Activated CD8-positive, alpha-beta T cell treated with anti-CD3 and anti-CD28 coated beads for 36 hours (primary cell): ENCODE measurements at places on chromosomes 7 and 10. TPM values are rescaled to one million over a fixed set of nuclear protein-coding genes. Genes with fewer than 3 reads are reported as not detected.

- H3K27me3 ChIP-seq: no peaks in the 10 kb centered on the region
- no peak overlapping the region for H3K4me3 ChIP-seq
- no peak overlapping the region for H3K27ac ChIP-seq
- DNase-seq: no peak
- no peaks in the 10 kb centered on the region for H3K36me3 ChIP-seq
- H3K4me1 ChIP-seq: no peaks in the 10 kb centered on the region
These were observed 93.4 kb downstream of the NSUN6 start for GRCh38 chr10:18557960-18558359.

GRCh38 chr10:121112579-121113384 is 261.6 kb downstream of the WDR11 start:
- H3K27ac ChIP-seq: no peak overlapping the region
- DNase-seq: no peak
- no peak overlapping the region for H3K4me3 ChIP-seq
- no peaks in the 10 kb centered on the region for H3K36me3 ChIP-seq
- H3K4me1 ChIP-seq: no peaks in the 10 kb centered on the region

GRCh38 chr10:27481486-27481885 is 22.6 kb upstream of the RAB18 start:
- no peak overlapping the region for H3K27ac ChIP-seq
- H3K4me1 ChIP-seq: no peaks in the 10 kb centered on the region
- H3K4me3 ChIP-seq: no peak overlapping the region
- H3K27me3 ChIP-seq: no peaks in the 10 kb centered on the region
- no peaks in the 10 kb centered on the region for H3K36me3 ChIP-seq
- DNase-seq: no peak

GRCh38 chr7:32519763-32520162 is 24.5 kb downstream of the AVL9 start:
- no peaks in the 10 kb centered on the region for H3K27me3 ChIP-seq
- H3K27ac ChIP-seq: peak overlapping the region; percentile 84
- no peak overlapping the region for H3K4me3 ChIP-seq
- peak; percentile 52 for DNase-seq
- H3K4me1 ChIP-seq: peaks cover 42% of the 10 kb centered on the region

GRCh38 chr7:37964196-37964595 is 43.8 kb downstream of the EPDR1 start:
- no peak overlapping the region for H3K27ac ChIP-seq
- no peak overlapping the region for H3K4me3 ChIP-seq
- H3K36me3 ChIP-seq: no peaks in the 10 kb centered on the region

GRCh38 chr7:21747806-21748205 is 197.9 kb downstream of the CDCA7L start:
- H3K27ac ChIP-seq: no peak overlapping the region
- no peak for DNase-seq
- no peaks in the 10 kb centered on the region for H3K36me3 ChIP-seq

- peaks cover 2% of the 10 kb centered on the region for H3K4me1 ChIP-seq
- no peaks in the 10 kb centered on the region for H3K36me3 ChIP-seq
These were observed 20.6 kb downstream of the CALML5 start for GRCh38 chr10:5478694-5479305.

GRCh38 chr7:135355377-135356048 is 121.9 kb downstream of the STRA8 start:
- H3K36me3 ChIP-seq: no peaks in the 10 kb centered on the region
- no peak overlapping the region for H3K27ac ChIP-seq
- H3K4me3 ChIP-seq: no peak overlapping the region
- H3K4me1 ChIP-seq: no peaks in the 10 kb centered on the region
- DNase-seq: no peak

RET gene
- total RNA-seq: 0.13 TPM

SPDYE2 gene
- total RNA-seq: not detected

SCIN gene
- total RNA-seq: not detected

PAPOLB gene
- not detected for total RNA-seq

IL6 gene
- not detected for total RNA-seq

TAS2R16 gene
- total RNA-seq: not detected
